Activated CD4-positive, alpha-beta memory T cell treated with anti-CD3 and anti-CD28 coated beads, Interleukin-2, amount 10 ng/mL, durations not matched to agents 7 days and 5 days (primary cell): ENCODE measurements at places on chromosomes 5 and 9.

DNA sequence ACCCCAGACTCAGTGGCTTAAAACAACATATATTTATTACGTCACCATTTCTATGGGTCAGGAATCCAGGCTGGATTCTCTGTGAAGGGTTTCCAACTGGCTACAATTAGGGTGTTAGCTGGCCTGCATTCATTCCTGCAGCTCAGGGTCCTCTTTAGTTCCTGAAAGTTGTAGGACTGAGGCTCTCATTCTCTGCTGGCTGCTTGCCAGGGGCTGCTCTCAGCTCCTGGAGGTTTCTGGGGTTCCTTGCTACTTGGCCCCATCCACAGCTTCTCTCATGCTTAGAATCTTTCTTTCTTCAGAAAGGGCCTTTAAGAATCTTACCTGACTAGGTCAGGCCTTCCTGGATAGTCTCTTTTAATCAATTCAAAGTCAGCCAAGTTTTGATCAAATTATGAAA, 424.6 kb downstream of the GADD45G start:
- H3K36me3 ChIP-seq: no peaks in the 10 kb centered on the region
- no peak overlapping the region for H3K4me3 ChIP-seq
- DNase-seq: no peak
- H3K27ac ChIP-seq: no peak overlapping the region
- no peaks in the 10 kb centered on the region for H3K4me1 ChIP-seq
- H3K27me3 ChIP-seq: peaks cover 15% of the 10 kb centered on the region

DNA sequence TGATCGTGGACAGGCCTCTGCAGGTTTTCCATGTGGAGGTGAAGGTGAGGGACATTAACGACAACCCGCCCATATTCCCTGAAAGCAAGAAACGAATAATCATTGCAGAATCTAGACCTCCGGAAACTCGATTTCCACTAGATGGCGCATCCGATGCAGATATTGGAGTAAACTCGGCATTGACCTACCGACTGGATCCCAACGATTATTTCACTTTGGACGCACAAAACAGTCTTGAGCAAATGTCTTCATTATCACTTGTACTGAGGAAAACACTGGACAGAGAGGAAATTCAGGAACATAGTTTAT, 621 bp downstream of the PCDHA13 start:
- H3K27me3 ChIP-seq: no peaks in the 10 kb centered on the region
- H3K36me3 ChIP-seq: peaks cover 2% of the 10 kb centered on the region
- DNase-seq: no peak
- H3K4me3 ChIP-seq: no peak overlapping the region
- H3K4me1 ChIP-seq: no peaks in the 10 kb centered on the region

- H3K36me3 ChIP-seq: no peaks in the 10 kb centered on the region
- no peaks in the 10 kb centered on the region for H3K4me1 ChIP-seq
Observed at GRCh38 chr9:87783180-87783579, 57.3 kb downstream of the CTSL start.

DNA sequence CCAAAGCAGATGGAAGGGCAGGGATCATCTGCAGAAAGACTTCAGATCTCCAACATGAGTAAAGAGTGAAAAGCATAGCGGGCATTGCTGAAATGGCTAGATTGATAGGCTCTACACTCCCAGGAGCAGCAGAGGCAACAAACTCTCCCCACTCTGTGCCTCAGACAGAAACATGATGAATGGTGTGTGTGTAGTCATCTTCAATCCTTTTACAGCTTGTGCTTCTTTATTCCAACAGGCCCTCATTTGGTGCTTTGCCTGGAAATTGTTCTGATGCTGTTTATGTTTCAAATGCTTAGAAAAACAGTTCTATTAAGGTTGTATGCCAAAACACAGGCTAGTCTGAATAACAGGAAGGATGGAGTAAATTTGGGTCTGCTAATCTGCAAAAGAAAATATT, 176.2 kb downstream of the DMRTA1 start:
- H3K27ac ChIP-seq: no peak overlapping the region
- H3K36me3 ChIP-seq: no peaks in the 10 kb centered on the region
- DNase-seq: no peak
- no peaks in the 10 kb centered on the region for H3K4me1 ChIP-seq
- H3K4me3 ChIP-seq: no peak overlapping the region

DNA sequence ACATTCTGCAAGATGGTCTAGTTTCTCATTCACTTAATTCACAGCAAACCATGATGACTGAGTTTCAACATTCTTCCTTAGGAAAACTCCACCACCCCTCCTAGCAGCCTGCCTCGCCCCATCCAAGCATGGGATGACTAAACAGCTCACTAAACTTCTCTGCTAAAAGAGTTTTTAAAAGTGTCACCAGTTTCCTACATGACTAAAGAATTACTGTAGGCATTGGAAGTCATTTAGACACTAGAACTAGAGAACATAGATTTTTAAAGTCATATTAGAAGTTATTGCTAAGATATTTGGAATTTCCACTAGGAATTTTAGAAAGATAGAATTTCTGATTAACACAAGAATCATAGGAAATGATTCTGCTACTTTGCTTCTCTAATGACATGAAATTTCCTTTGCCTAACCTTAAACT, 5.5 kb upstream of the ESM1 start:
- DNase-seq: no peak
- peaks cover 5% of the 10 kb centered on the region for H3K36me3 ChIP-seq
- no peak overlapping the region for H3K27ac ChIP-seq
- peaks cover 3% of the 10 kb centered on the region for H3K27me3 ChIP-seq

DNA sequence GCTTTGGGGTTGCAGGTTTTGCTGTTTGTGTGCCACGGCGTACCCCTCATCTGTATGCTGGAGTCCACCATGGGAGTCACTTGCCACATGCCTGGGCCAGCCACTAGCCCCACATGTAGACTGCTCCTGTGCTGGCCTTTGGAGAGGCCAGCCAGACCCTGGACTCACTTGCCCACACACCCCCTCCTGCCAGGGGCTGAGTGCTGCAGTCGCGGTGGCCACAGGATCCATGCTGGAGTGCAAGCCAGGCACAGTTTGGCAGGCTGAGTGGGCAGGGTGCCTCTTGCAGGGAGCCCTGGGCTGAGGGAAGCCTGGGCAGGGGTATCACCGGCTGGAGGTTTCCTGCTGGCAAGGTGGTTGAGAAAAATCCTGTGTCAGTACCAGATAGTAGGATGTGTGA, 25.6 kb upstream of the GCNT1 start:
- H3K27me3 ChIP-seq: no peaks in the 10 kb centered on the region
- DNase-seq: no peak
- H3K27ac ChIP-seq: no peak overlapping the region
- H3K36me3 ChIP-seq: no peaks in the 10 kb centered on the region
- peaks cover 8% of the 10 kb centered on the region for H3K4me1 ChIP-seq
